ENCODE measurements at places on chromosomes 7 and 10.
A peak's percentile ranks its signal among the peaks of the same experiment; 100 is the strongest.

- DNase-seq: no peak
Measured at GRCh38 chr7:157658851-157659412, 322.1 kb downstream of the DNAJB6 start.

DNA sequence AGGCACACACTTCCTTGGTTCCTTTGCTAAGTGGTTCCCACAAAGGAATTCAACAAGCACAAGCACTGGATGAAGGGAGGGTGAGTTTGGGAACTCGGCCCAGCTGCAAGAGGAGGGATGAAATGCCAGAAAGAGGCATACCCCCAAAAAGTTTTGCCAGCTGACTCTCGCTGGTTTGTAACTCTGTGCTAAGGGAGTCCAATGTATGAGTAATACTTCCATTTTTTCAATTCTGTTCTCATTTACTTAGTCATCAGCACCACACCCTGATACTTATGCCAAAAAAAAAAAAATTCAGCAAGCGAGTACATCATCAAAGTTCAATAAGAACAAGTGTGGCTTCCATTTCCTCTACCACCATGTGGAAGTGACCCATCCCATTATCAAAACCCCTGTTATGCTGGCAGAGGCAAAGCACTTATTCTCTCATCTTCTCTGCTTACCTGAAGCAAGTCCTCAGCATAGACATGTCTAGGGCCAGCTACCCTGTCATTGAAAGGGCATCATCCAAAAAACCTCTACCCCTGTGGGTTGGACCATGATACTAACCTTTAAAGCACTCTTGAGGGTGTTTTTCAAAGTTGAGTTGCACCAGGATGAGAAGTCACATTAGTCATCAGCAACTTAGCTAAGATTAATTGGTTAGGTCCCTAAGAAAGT, 6.9 kb upstream of the HYCC1 start:
- DNase-seq: peak; percentile 38

DNA sequence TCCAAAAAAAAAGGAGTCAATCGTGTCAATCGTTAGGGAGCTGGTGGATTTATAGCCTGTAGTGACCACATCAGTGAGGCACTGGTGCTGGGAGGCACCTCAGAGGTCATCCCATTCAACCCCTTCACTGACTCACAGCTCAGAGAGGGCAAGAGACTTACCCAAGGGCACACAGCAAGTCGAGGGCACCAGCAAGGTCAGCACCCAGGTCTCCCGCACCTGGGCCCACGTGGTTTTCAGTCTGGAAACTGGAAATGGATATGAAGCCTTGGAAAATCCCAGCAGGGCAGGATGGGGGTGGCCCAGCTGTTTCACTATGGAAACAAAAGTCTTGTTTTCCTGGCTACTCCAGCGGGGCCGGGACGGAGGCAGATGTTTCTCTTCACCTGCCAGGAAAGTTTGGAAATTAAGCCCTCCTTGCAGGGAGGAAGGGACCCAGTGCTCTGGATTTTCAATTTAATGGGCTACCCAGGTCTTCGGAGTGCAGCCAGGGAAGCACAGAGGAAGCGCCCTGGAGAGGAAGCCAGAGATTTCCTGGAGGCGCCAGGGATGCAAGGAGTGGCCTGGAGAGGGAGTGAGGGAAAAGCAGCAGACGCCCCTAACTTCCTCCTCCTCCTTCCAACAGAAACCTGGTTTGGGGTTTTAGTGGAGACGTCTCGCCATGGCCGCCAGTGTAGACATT, 157.2 kb upstream of the TNRC18 start:
- DNase-seq: peak; percentile 64

GRCh38 chr7:105675934-105676371, 94.7 kb upstream of the EFCAB10 start:
- DNase-seq: peak; percentile 95

GRCh38 chr7:88268858-88269257, 37.8 kb downstream of the STEAP4 start:
- DNase-seq: no peak

- DNase-seq: peak; percentile 62
Measured at GRCh38 chr7:127251465-127252376, 1.0 kb downstream of the GRM8 start.

DNA sequence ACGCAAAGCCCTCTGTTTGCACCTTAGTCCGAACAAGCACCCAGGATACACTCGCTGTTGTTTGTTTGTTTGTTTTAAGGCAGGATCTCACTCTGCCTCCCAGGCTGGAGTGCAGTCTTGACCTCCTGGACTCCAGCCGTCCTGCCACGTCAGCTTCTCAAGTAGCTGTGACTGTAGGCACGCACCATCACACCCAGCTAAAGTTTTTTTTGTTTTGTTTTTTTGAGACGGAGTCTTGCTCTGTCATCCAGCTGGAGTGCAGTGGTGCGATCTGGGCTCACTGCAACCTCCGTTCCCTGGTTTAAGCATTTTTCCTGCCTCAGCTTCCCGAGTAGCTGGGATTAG, 76.8 kb downstream of the CTBP2 start:
- DNase-seq: peak; percentile 13
